SK-MEL-5 (cell line): ENCODE measurements at places on chromosomes 11 and 22.

GRCh38 chr22:46007003-46007847, 30.3 kb upstream of the WNT7B start:
- no peak for DNase-seq

DNA sequence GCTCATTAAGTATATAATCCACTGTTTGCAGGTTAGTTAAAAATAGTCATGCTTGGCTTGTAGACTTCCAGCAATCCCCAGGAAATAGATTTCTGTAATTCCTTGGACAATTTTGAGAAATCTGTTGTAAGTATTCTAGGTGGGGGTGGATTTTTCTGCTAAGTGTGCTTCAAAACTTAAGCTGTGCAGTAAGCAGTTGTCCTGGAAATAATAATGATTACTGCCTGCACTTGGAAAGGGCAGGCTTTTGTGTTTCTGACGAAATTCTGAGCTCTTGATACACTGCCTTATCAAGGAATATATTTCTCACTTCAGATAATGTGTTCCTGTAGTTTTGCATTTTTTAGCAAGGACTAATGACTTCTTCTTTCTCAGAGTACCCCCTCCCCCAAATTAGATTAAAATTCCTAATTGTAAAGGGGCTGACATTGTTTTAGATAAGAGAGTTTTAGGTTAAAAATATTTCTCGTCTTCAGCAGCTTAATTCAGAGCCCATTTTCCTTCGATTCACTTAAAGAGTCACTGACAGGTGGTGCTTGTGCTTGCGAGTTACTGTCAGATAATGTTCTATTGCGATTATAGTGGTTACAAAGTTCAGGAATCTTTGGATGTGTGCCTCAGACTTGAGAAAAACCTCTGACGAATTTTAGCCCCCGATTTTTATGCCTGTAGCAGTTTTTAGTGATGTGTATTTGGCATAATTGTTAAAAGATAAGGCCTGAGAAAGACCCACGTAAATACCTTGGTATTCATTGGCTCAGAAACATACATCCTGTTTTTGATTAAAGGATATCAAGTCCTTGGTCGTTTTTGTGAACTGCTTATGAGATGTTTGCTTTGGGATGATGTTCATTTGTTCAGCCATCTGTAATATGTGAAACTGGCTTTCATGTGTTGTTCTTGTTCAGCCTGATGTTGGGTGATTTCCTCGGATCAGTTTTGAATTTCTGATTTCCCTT, 120.5 kb downstream of the HIPK3 start:
- no peak for DNase-seq

GRCh38 chr11:61267437-61267841, 26.5 kb downstream of the PGA5 start:
- no peak for DNase-seq

DNA sequence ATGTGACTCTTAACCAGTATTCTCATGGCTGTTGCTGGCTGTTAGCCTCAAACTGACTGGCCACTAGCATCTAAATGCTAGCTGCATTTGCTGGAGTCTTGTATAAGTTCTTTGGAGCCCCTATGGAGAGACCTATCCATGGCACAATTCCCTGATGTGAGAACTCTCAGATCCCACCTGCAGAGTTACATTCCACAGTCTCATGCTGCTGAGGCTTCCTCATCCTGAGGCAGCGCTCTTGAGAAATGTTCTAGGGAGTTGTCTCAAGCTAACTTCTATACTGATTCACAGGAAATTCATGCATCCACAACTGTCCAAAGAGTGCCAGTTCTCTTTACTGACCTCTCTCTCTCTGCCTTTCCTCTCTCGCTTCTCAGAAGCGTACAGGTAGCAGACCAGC, 218.0 kb upstream of the PITPNB start:
- DNase-seq: no peak

DNA sequence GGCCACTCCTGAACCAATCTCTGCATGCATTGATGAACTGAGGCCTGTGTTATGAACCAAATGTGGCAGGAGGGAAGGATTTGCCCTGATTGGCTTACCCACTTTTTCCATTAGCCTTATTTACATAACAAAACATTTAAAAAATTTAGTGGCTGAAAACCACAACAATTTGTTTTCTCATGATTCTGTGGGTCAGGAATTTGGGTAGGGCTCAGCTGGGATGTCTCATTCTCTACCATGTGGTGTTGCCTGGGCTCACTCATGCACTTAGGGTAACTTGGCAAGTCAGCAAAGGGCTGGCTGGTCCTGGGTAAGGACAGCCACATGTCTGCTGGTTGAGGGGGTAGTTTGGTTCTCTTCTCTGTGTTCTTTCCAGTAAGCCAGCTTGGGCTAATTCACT, 35.1 kb upstream of the CYP2R1 start:
- no peak for DNase-seq

- DNase-seq: no peak
Observed at GRCh38 chr11:121391914-121392313, 60.2 kb upstream of the SORL1 start.

- peak; percentile 73 for DNase-seq
Observed at GRCh38 chr11:22787551-22788162, 41.9 kb downstream of the SVIP start.

DNA sequence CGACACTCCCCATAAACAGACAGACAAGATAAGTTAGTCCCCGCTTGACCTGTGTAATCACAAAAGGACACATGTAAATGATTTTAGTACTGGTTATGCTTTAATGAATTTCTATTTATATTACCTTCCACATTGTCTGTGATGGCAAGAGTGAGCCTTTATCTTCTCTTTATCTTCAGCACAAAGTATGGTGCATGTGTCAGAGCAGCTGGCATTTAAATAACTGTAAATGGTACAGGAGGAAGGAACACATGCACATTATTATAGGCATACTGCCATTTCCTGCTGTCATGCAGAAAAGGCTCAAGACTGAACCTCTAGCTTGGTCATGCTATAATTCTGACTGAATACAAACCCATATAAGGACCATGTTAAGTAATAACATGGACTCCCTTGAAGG, 1342.7 kb upstream of the TENM4 start:
- no peak for DNase-seq

GRCh38 chr11:78846269-78846668, 271.6 kb upstream of the NARS2 start:
- no peak for DNase-seq

DNA sequence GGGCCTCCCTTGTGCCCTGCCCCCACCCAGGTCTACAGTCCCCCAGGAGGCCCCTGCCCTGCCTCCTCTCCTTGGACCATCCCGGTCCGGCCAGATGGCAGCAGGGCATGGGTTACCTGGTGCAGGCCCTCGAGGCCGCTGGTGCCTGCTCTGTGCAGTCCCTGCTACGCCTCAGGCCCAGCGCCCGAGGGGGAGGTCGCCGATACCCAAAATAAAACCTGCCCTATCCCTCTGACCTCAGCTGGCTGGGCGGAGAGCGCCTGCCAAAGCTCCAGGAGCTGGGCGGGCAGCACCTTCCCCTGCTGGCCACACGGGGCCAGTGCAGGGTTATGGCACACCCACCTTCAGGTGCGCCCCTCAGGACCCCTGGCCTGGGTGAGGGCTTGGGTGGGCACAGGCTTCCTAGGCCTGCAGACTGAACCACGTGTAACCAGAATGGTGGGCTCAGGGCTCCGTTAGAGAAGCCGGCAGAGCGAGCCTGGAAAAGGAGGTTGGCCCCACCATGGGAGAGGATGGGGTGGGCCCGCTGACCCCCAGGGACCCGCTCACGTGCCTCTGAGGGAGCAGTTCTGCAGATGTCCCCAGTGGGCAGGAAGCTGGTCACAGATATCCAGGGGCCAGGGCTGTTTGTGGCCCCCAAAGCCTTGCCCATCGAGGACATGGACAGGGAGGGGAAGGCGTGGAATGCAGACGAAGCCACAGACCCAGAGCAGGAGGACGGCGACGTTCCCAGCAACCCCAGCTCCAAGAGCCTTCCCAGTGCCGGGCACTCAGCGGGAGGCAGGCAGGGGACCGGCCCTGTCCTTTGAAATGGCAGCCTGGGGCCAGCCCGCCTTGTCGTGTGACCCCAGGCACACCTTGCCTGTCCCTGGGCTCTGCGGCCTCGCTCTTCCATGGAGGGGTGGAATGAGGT, 1.7 kb upstream of the TNNT3 start:
- DNase-seq: no peak

GRCh38 chr11:57277845-57278720, 41.0 kb upstream of the APLNR start:
- DNase-seq: peak; percentile 86

DNA sequence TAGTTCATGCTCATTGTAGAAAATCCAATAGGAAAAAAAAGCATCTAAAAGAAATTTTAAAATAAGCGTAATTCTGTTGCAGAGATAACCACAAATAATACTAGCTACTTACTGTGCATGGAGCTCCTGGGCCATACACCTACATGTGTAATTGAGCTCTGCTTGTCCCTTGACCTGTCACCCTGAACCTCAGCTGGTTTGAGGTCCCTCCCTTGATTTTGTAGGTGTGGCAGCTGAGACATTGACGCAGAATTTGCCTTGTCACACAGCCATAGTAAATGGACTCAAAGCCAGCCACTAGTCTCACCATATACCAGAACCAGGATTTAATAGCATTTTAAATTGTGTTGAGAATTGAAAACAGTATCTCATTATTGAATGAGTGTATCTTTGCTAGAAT, 135.3 kb downstream of the MORC2 start:
- no peak for DNase-seq

DNA sequence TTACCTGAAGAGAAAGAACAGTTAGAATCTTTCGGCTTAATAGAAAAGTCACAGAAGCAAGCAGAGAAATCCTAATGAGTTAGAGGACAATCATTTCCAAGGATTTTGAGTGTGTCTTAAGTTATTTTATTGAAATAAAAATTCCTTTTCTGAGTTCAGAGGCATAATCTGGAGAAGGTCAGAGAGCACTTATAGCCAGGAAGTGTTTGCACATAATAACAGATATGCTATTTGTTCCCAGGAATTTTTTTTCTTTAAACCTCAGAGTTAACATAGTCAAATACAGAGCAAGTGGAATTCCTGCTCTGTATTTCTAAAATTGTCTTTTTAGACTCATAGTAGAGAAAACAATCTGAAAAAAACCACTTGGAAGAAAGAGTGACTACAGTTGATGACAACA, 74.3 kb downstream of the SNX19 start:
- DNase-seq: no peak
